CD14-positive monocyte (primary cell): ENCODE measurements at places on chromosomes 4 and X. TPM values are rescaled to one million over a fixed set of nuclear protein-coding genes. Genes with fewer than 3 reads are reported as not detected.
A peak's percentile ranks its signal among the peaks of the same experiment; 100 is the strongest.

Gene SMC1A
- 53.2 TPM for polyA plus RNA-seq

DNA sequence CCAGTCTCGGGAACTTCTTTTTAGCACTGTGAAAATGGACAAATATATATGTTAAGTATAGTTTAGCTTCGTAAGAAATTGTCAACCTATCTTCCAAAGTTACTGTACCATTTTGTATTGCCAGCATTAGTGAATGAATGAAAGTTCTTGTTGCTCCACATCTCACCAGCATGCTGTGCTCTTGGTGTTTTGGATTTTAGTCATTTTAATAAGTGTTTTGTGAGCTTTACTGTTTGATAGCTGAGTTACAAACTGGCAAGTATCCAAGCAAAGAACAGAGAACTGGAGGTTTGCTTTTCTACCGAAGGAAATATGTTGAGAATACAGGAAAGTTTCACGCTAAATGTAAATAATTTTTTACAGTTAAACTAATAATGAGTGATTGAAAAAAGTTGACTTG lies 33.0 kb downstream of the SNCA start:
- no peaks in the 10 kb centered on the region for H3K27me3 ChIP-seq
- H3K27ac ChIP-seq, result no peak overlapping the region
- H3K4me3 ChIP-seq, result no peak overlapping the region
- no peaks in the 10 kb centered on the region for H3K36me3 ChIP-seq
- H3K4me1 ChIP-seq, result no peaks in the 10 kb centered on the region
- DNase-seq, result no peak

Gene GPAT3
- 46.2 TPM for polyA plus RNA-seq

DNA sequence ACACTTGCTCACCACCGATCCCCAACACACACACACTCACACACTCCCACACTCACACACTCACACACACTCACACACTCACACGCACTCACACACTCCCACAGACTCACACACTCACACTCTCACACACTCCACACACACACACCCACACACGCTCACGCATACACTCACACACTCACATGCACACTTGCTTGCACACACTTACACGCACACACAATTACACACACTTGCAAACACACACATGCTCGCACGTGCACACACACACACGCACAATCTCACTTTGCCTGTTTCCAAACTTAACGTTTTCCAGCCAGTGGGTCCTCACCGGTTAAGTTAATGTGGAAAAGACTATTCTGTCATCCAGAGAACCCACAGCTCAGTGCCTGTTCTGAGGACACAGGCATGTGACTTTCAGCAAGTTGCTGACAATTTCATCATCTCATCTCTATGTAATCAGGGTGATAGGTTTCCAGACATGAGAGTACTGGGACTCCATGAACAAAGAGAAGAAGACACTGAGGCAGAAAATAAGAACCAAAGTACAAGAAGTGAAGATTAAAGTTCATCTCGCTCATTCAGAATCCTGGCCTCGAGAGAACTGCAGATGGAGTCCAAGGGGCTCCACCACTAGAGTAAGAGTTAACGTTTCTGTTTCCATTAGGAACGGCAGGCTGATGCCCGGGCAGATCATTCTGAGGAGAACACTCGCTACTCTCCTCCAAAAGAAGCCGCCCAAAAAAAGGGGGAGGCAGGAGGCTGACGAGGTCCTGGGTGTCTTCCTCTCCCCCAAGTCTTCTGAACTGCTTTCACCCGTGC lies 153.2 kb upstream of the FRG1 start:
- H3K27me3 ChIP-seq, result no peaks in the 10 kb centered on the region
- H3K4me1 ChIP-seq, result no peaks in the 10 kb centered on the region
- H3K4me3 ChIP-seq, result no peak overlapping the region

Gene GPR34
- 14.8 TPM for polyA plus RNA-seq

Gene AADAT
- not detected for polyA plus RNA-seq

GRCh38 chrX:9609987-9610386 lies 145.1 kb downstream of the TBL1X start:
- no peaks in the 10 kb centered on the region for H3K27me3 ChIP-seq
- H3K4me1 ChIP-seq, result no peaks in the 10 kb centered on the region
- no peak overlapping the region for H3K4me3 ChIP-seq
- no peak for DNase-seq
- no peaks in the 10 kb centered on the region for H3K36me3 ChIP-seq
- no peak overlapping the region for H3K27ac ChIP-seq

Gene STATH
- polyA plus RNA-seq, result not detected

DNA sequence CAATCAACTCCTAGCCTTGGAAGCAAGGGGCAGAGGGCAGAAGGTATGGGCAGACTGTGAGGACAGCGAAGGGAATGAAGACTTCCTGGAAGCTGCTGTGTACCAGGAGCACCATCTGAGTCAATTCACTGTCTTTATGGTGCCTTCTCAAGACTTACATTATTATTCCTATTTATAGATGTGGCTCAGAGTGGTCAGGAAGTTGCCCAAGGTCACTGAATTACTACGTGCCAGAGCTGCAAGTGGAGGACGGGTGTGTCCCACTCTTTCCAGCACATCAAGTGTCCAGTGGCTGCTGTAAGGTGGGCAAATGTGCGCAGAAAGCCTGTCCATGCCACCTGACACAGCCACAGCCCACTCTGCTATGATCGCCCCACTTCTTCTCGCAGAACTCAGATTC lies 32.0 kb downstream of the SMPX start:
- no peak overlapping the region for H3K4me3 ChIP-seq
- DNase-seq, result no peak
- H3K27me3 ChIP-seq, result no peaks in the 10 kb centered on the region
- peaks cover 8% of the 10 kb centered on the region for H3K4me1 ChIP-seq

DNA sequence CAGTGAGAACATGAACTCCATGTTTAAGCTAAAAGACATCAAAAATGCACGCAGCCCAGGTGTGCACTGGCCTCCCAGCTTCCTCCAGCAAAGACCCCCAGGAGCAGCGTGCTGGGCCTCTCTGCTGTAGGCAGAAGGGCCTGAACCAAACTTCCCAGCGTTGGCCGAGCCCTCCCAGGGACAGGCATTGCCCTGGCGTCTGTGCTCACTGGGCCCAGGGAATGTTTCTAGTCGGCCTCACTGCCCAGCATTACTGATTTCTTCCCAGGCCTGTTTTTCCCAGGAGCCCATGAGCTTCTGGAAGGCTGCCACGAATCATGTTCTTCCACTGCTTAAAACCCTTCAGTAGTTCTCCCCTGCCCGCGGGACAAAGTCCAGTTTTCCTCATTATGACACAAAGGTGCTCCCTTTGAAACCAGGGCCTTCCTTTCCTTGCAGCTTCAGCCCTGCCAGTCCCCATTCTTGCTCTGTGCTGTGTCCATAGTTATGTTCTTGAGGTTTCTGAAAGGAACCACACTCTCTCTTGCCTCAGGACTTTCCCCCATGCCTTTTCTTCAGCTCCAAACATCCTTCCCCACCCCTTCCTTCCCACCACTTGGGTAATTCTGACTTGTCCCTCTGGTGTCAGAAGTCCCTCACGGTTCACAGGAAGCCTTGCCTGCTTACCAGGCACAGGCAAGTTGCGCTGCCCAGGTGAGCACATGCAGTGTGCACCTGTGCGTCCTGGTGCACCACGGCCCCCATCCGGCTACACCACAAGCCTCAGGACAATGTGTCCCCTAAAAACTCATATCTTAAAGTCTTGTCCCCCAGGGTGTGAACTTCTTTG lies 93.4 kb upstream of the ENPP6 start:
- H3K4me1 ChIP-seq, result peaks cover 45% of the 10 kb centered on the region
- no peak overlapping the region for H3K27ac ChIP-seq
- H3K27me3 ChIP-seq, result no peaks in the 10 kb centered on the region
- H3K4me3 ChIP-seq, result no peak overlapping the region

GRCh38 chr4:156774422-156774821 lies 197.2 kb downstream of the PDGFC start:
- no peak overlapping the region for H3K27ac ChIP-seq
- H3K27me3 ChIP-seq, result no peaks in the 10 kb centered on the region
- H3K36me3 ChIP-seq, result no peaks in the 10 kb centered on the region
- H3K4me3 ChIP-seq, result no peak overlapping the region
- peaks cover 29% of the 10 kb centered on the region for H3K4me1 ChIP-seq

DNA sequence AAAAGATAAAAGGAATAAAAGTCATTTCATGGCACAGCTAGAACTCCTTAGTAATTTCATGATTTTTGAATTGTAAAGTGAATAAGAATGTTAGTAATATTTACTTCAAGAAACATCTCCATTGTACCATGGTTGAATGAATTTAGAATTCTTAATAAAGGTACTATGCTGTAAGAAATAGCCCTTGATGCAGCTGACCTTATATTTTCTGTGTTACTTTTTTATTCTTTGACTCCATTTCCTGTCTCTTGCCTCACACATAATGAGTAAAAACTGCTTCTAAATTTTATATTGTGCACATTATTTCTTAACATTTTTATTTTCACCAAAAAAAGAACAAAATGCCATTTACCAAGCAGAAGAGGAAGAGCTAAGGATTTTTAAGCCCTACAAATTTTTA lies 81.9 kb upstream of the PDHA2 start:
- no peaks in the 10 kb centered on the region for H3K4me1 ChIP-seq
- no peaks in the 10 kb centered on the region for H3K36me3 ChIP-seq
- DNase-seq, result no peak
- no peak overlapping the region for H3K27ac ChIP-seq

Gene KIAA0232
- polyA plus RNA-seq, result 20.6 TPM

Gene CLCN4
- 0.27 and 0.48 TPM in 2 replicates for polyA plus RNA-seq

- no peaks in the 10 kb centered on the region for H3K36me3 ChIP-seq
- no peak overlapping the region for H3K27ac ChIP-seq
- H3K4me1 ChIP-seq, result no peaks in the 10 kb centered on the region
Measured at GRCh38 chr4:79030973-79031372, 91.7 kb upstream of the PAQR3 start.

- H3K27ac ChIP-seq, result no peak overlapping the region
- no peaks in the 10 kb centered on the region for H3K36me3 ChIP-seq
- H3K4me3 ChIP-seq, result no peak overlapping the region
- H3K27me3 ChIP-seq, result no peaks in the 10 kb centered on the region
- no peak for DNase-seq
Measured at GRCh38 chr4:144514736-144515135, 131.2 kb upstream of the HHIP start.

GRCh38 chrX:71107762-71108360 lies 1.3 kb upstream of the CXorf65 start:
- no peaks in the 10 kb centered on the region for H3K27me3 ChIP-seq
- no peak overlapping the region for H3K4me3 ChIP-seq
- H3K36me3 ChIP-seq, result no peaks in the 10 kb centered on the region
- no peak for DNase-seq

- H3K4me3 ChIP-seq, result no peak overlapping the region
- no peaks in the 10 kb centered on the region for H3K4me1 ChIP-seq
- no peaks in the 10 kb centered on the region for H3K27me3 ChIP-seq
- H3K27ac ChIP-seq, result no peak overlapping the region
- H3K36me3 ChIP-seq, result no peaks in the 10 kb centered on the region
- peak; percentile 17 for DNase-seq
Measured at GRCh38 chrX:118254611-118255010, 91.3 kb upstream of the WDR44 start.
